BJ (cell line): ENCODE measurements at places on chromosomes 1 and 21.

DNA sequence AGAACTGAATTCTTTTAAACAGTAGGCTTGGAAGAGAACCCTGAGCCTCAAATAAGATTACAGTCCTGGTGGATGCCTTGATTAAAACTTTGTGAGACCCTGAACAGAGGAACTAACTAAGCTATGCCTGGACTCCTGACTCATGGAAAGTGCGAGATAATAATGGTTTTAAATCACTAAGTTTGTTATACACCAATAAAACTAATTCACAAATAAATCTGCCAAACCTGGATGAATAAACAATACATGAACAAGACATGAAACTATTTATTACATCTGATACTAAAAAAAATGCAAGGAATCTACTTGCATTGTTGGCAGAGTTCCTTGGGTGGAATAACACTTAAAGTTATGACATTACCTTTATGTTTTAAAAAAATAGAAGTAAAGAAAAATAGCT is 118.4 kb downstream of the PIGK start:
- no peak for DNase-seq

DNA sequence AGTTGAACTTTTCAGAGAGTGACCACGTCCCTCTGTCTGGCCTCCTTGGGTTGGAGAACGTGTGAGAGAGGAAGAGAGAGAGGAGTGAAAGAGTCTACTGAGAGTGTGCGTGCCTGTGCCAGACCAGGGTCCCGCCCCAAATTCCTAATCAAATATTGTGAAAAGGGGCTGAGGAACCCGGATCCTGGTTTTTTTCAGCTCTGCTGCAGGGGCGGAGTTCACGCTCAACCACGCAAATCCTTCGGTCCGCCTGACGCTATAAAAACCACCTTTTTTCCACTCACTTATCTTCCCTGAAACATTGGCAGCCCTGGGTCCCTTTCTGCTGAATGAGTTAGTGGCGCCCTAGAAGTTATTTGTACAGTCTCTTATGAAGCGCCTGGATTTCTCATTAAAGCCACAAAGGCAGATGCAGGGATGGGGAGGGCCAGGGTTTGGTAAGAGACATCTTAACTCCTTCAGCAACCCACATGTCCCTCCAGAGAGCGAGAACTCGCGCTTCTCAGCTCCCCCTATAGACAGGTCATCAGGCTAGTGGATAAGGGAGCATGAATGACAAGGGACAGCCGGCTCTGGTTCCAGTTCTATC is at the start of gene FMOD:
Gene FMOD, minus strand, starts transcription at position 86 of the 589 bp plus-strand sequence. CDS start 2,852 bp downstream, outside the sequence.
- DNase-seq, result no peak

GRCh38 chr21:15744926-15745325 is 15.1 kb downstream of the USP25 start:
- DNase-seq, result no peak

DNA sequence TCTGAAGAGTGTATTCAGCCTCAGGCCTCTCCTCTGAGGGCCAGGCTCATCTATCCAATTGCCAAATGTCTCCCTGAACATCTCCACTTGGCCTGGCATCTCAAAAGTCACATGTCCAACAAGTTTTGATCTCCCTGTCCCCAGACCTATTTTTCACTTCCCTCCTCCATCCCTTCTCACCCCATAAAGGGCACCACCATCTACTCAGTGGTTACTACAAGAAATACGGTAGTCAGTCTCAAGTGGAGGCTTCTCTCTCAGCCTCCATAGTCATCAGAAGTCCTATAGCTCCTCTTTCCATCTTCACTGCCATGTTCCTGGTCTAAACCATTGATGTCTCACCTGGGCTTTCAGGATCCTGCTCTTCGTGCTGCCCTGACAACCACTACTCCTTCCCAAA is 82.5 kb upstream of the EDN2 start:
- DNase-seq, result no peak

- DNase-seq, result no peak
Measured at GRCh38 chr1:229378586-229379367, 35.9 kb upstream of the CCSAP start.

DNA sequence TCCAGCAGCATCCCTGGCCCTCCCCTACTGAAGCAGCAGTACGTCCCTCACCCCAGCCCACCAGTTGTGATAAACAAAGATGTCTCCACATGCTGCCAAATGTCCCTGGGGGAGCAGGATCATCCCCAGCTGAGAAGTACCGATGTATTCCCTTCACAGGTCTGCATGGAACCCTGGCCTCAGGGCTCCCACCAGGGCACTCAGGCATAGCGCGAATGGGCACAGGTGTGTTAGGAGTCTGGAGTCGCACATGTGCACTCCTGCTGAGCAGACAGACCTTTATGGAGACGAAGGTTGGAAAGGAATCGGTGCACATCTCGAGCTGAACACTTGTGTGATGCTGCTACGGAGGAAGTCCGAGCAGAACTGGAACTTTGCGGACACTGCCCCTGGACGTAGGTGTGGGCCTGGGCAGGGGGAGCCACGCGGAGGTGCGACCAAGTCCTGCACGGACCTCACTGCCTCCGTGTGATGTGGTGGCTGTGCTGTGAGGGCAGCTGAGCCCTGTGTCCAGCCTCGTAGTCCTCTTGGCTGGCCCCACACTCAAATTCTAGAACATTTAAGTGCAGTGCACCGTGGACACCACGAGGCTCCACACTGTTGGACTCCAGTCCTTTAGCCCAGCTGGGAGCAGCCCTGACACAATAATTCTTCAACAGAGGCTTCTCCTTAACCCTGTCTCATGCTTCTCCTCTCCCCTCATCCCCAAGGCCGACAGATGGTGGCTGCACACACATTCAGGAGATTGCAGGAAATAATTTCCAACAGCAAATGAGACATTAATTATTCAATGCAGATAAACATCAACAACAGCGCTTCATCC is 43.4 kb downstream of the RSPH1 start:
- DNase-seq, result no peak

DNA sequence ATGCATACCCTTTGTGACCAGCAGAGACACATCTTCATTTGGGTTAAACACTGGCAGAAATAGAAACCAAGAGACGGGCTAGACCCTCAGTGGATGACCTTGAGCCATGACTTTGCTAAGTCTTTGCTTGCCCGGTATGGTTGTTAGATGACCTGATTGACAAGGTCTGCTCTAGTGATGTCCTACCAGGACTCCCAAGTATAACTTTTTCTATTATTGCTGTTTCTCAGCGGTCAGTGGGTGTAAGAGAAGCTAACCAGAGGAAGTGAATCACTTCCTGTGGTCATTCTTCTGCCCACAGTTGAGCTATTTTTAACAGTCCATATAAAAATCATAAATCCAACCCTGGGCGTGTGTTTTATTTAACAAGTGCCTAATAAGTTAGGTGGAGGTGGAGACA is 126.2 kb upstream of the ETS2 start:
- DNase-seq, result peak; percentile 26

- DNase-seq, result no peak
Measured at GRCh38 chr21:25025596-25025995, 581.7 kb downstream of the MRPL39 start.

DNA sequence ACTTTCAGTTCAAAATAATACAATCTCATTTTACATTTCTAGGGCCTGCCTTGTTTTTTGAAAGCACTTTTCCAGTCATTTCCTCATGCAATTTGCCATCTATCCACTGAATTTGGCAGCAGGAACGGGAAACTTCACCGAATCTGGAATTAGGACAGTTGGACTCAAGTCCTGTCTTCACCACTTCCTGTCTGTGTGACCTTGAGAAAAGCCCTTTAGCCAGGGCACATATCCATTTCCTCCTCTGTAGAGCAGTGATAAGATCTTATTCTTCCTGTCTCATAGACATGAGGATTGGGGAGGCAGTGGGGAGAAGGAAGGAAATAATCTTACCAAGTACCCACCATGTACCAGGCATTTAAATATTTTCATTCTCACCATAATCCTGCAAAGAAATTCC is 12.0 kb downstream of the VAV3 start:
- DNase-seq, result no peak

- DNase-seq, result no peak
Measured at GRCh38 chr1:185974367-185975170, 240.4 kb downstream of the HMCN1 start.

DNA sequence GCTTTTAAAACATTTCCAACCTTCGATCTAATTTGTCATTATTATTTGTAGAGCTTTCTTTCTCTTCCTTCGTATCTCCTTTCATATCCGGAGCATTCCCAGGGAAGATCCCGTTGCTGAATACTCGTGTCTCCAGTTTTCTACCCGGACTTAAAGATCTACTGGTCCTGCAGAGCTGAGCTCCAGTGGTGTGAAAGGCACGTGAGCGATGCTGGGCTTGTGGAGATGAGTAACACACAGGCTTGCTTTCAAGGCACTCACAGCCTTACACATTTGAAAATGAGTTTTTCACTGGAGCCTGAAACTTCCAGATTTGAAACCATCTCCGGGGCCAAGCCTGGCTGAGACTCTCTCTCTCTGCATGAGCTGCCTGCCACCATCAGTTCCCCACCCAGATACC is 428.3 kb downstream of the KIF26B start:
- no peak for DNase-seq

DNA sequence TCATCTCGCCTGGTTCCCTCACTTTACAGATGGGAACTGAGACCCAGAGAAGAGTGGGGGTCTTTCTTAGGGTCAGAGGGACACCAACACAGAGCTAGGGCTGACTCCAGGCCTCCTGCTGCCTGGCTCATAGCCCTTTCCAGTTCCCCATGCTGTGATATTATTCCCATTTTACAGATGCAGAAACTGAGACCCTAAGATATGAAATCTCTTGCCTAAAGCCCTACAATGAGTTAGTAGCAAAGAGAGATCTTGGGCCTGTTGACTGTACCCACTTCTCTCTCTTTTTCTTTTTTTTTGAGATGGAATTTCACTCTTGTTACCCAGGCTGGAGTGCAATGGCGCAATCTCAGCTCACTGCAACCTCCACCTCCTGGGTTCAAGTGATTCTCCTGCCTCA is 49.9 kb downstream of the SLC9A1 start:
- no peak for DNase-seq

DNA sequence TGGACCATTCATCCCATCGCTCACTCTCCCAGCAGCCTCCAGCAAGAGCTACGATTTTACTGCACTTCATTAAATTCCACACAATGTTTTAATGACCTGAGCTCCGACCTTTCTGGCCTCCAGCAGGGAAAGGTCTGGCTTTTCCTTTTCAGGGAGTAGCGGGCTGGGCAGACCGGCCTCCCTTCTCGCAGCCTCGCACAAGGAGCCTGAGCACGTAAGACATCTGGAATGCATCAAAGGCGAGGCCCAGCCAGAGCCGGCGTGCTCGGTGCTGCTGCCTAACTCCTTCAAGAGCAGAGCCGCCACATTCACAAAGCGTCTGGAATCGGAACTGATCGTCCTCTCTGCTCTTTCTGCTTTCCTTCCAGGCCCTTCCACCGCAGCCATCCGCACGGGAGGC is 32.5 kb upstream of the FHAD1 start:
- peak; percentile 31 for DNase-seq

DNA sequence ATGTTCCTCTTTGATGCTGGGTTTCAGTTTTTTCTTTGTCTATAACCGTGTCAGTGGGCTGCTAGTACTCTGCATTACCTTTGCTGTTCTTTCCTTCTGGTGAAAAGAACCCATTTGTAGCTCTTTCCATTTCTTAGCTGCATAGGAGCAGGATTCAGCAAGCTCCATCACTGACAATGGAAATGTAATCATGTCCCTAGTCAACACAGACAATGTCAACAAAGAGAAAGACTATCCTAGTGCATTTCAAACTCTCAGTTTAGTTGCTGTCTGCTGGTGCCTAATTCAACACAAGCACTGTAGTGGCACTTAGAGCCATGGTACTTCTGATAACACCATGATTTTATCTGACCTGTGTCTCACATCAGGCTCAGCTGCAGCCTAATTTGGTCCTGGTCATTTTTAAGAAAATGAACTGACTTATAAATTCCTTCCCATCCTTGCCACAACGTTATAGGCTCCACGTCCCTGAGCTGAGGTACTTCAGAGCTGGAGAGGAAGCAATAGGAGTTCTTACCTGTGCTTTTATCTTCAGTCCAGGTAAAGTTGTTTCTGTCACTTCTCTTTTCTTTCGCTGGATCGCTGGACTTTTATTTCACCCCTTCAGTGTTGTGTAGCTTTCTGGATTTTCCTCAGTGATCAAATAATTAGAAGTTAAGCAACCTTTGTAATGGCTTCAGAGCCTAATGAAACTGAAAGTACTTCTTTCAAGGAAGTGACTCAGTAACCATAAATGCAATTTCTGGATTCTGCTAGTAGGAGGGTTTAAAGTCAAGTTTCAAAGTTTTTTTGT is at the start of gene GBP3:
Gene GBP3, minus strand, starts transcription at position 700 of the 793 bp plus-strand sequence. CDS start 2,145 bp downstream, outside the sequence.
- no peak for DNase-seq

GRCh38 chr1:164703463-164703862 is 144.5 kb downstream of the PBX1 start:
- DNase-seq, result no peak

DNA sequence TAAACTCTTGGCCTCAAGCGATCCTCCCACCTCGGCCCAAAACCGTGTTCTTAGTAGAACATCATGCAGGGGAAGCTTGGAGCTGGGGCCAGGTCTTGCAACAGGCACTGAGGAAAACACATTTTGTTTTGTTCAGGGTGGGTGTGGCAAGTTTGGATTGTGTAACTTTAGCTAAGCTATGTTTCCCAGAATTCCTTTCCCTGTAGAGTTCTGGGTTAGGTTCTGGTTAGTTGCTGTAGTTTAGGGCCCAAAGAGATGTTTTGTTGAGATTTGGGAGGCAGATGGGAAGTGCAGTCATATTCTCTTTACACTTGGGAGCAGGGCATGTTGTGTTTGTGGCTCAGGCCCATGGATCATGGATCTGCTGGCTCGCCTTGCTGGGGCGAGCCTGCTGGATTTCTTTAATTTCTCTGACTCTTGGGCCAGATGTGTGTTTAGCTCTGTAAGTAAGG is 24.0 kb downstream of the PLA2G5 start:
- DNase-seq, result no peak

- DNase-seq, result no peak
Measured at GRCh38 chr1:5298376-5298775, 644.0 kb downstream of the AJAP1 start.

DNA sequence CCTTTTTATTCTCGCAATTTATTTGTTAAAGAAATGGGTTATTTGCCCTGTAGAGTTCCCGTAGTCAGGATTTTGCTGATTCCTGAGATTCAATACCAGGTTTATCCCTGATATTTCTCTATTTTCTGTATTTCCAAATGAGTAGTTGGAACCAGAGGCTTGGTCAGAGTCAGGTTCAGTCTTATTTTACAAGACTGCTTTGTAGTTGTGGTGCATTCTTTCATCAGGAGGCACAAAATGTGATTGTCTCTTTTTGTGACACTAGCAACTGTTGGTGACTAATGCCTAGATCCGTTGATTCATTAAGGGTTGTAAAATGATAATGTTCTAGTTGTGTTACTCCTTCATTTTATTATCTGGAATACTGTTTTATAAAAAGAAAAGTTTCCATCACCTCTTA is 95.5 kb upstream of the TPTE start:
- DNase-seq, result no peak
